Lower lobe of right lung (tissue), 2 donors: ENCODE measurements at places on chromosomes 16 and 17.

GRCh38 chr17:80955671-80956280 lies 35.9 kb upstream of the CHMP6 start:
- peak; percentile 13 for DNase-seq

- DNase-seq = no peak
Measured at GRCh38 chr16:6803176-6803575, 529.5 kb upstream of the RBFOX1 start.

- no peak for DNase-seq
Measured at GRCh38 chr17:57773557-57773956, 28.5 kb upstream of the CCDC182 start.

DNA sequence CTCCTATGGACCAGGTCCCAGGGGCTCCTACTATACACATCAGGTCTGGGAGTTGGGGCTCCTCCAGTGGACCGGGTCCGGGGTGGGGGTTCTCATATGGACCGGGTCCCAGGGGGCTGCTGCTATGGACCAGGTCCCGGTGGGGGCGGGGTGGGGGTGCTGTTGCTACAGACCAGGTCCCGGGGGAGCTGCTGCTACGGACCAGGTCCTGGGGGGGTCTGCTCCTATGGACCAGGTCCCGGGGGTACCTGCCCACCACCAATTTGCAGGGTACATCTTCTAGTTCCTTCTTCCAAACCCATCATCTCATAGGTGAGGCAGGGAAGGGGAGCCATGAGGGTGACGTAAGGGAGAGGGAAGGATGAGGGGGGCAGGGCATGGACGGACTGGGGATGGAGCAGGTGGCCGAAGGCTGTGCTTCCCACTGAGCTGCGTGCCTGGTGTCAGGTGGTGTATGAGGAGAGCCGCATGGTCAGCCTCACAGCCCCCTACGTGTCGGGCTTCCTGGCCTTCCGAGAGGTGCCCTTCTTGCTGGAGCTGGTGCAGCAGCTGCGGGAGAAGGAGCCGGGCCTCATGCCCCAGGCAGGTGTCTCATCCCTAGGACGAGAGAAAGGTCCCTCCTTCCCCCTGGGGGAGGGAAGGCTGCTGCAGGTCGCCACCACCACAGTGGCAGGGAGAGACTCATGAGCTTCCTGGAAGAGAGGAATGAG lies 6.6 kb downstream of the ENDOV start:
- DNase-seq = peak; percentile 39

- DNase-seq = no peak
Measured at GRCh38 chr16:30010844-30011713, at the start of gene DOC2A. Gene DOC2A (minus strand): TSS chr16:30011027. CDS start chr16:30010222, 805 bp downstream.

GRCh38 chr16:89456419-89456959 lies 33.9 kb downstream of the ANKRD11 start:
- no peak for DNase-seq

DNA sequence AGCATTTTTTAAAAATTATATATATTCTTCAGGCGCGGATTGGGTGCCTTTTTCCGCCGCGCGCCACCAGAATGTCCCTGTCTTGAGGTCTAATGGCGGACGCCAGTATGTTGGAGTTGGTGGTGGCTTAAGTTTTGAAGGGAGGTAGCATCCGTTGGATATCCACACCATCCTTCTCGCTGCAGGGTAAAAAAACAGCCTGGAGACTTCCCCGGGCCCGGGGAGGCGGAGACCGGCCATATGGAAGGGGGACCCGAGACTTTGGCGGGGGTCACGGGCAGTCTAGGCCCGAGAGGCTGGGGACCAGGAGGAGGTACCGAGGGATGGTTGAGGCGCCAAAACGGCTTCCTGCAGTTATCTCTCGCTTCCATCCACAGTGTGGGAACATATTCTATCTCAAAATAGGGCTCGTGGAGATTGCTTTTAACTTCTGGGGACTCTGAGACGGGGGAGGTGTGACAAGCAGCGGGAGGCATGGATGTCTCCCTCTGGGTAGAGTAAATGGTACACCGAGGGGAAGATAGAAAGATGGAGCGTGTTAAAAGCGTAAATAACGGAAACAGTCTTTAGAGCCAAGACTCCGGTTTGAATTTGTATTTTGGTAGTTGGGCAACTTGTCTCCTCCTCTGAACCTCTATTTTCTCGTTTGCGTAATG lies at the start of gene SF3B3:
SF3B3 (plus strand) TSS at position 74 of the 656 bp plus-strand sequence. CDS start 2,841 bp downstream, outside the sequence.
- DNase-seq = peak; percentile 77

GRCh38 chr17:52696362-52696761 lies 537.8 kb upstream of the CA10 start:
- no peak for DNase-seq

GRCh38 chr17:5711344-5711743 lies 127.0 kb upstream of the NLRP1 start:
- no peak for DNase-seq

GRCh38 chr17:2259769-2260536 lies 43.6 kb downstream of the SMG6 start:
- DNase-seq = no peak

- DNase-seq = no peak
Measured at GRCh38 chr17:65864394-65864793, 302.9 kb upstream of the AXIN2 start.
